H4 (cell line): ENCODE measurements at places on chromosomes 16 and 17. TPM values are rescaled to one million over a fixed set of nuclear protein-coding genes. Genes with fewer than 3 reads are reported as not detected.

- DNase-seq: no peak
Observed at GRCh38 chr16:88491560-88492310, 38.7 kb downstream of the ZFPM1 start.

DNA sequence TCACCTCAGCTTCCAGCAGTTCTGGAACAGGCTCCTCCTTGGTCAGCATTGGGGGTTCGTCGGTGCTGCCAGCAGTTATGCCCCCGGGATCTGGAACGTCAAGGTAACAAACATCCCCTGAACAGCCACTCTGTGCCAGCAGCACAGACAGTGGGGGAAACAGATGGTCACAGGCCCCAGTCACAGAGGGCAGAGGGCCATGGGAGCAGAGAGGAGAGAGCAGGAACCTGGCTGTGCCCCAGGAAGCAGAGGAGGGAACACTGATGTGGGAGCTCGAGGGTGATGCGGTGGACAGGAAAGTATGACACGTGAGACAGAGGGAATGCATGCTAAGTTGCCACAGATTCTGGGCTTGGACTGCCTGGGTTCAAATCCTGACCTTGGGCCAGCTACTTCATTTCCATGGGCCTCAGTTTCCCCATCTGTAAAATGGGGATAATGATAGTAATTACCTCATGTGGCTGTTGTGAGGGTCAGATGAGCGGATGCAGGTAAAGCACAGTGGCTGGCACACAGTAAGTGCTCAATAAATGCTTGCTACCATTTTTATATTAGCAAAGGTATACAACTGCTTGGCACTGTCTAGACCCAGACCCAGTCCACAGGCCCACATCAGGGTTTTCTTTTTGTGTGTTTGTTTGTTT, 4.9 kb downstream of the BCL7C start:
- DNase-seq: no peak

DNA sequence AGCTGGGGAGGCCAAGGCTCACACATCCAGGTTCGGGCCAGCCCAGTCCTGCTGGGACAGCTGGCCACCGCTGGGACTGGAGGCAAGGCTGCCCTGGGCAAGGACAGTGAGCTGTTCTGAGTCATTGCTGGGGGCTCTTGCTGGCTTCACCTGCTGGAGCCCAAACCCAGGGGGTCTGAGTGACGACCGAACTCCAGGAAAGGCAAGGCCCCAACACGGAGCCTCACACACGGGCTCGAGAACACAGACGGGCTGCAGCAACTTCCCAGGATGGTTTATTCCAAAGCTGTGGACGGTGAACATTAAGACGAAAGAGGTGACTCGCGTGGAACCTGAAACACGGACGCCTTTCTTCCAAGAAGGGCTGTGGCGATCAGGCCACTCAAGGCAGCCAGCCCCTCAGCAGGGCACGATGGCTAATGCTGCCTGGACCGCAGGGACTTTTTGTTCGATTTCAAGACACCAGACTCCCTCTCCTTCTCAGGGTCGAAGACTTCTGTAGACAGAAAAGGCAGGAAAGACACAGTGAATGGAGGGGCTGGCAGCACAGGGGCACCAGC, 21.5 kb downstream of the KDM8 start:
- DNase-seq: no peak

- peak; percentile 71 for DNase-seq
Observed at GRCh38 chr17:28338056-28338768, 2.7 kb downstream of the TNFAIP1 start.

DNA sequence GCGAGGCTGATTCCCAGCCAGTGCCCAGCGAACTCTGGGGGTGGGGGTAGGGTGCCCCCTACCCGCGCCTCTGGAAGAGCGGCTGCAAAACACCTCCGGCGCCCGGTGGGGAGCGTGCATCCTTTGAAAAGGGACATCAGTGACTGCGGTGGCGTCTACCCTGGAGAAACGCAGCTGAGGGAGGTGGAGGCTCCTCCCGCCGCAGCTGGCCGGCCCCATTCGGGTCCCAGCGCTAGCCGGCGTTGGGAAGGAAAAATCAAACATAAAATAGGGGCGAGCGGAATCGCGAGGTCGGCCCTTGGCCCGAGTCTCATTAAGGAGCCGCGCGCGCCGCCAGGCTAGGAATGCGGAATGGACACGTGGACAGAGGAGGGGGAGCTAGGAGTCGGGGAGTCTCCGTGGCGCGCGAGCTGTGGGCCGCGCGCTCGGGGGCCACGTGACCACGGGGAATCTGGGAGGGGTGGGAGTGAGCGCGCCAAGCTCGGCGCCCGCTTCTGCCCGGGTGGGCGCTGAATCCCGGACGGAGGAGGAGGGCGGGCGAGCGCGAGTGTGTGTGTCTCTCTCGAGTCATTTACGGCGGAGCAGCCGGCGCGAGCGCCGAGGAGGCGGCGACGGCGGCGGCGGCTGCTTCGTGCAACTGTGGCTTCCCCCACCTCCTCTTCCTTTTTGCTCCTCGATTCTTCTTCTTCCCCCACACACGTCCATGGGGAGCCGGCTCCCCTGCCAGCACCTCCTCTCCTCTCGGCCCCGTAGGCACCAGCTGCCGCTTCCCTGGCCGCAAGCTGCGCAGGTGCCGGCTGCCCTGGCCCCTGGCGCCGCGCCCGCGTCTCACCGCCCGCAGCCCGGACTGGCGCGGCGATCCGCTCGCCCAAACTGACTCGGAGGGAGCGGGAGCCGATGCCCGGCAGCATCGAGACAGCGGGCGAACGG, at the start of gene TMEM132E:
TSS of gene TMEM132E (plus strand) at position 566 of the 930 bp plus-strand sequence. CDS start 1,495 bp downstream, outside the sequence.
- no peak for DNase-seq

DNA sequence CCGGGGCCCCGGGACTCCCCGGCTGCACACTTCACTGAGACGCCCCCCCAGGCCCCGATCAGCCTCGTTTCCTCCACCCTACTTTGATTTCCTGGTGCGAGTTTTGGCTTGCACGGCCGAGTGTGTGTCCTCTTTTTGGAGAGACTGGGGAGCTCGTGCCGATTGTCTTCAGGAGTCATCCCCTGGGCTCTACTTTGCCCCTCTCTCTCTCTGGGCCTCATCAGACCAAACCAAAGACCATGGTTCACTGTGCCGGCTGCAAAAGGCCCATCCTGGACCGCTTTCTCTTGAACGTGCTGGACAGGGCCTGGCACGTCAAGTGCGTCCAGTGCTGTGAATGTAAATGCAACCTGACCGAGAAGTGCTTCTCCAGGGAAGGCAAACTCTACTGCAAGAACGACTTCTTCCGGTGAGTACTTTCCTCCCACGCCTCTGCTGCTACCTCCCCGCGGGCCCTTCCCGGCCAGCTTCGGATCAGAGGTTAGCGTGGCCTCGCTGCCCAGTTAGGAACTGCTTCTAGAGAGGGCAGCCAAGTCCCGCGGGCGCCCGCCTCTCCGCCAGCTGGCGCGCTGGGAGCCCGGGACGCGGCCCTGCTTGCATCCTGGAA, 787 bp downstream of the LHX1 start:
- no peak for DNase-seq

- DNase-seq: peak; percentile 77
Observed at GRCh38 chr17:79793924-79794304, 3.0 kb downstream of the CBX8 start.

Gene PRSS22
- total RNA-seq: not detected in 2 replicates

Gene GPRC5C
- 63.4 and 78.9 TPM in 2 replicates for total RNA-seq

Gene KREMEN2
- total RNA-seq: 6.0 and 11.0 TPM in 2 replicates

Gene TAT
- not detected in 2 replicates for total RNA-seq
